ENCODE measurements at places on chromosomes 7 and 10.

DNA sequence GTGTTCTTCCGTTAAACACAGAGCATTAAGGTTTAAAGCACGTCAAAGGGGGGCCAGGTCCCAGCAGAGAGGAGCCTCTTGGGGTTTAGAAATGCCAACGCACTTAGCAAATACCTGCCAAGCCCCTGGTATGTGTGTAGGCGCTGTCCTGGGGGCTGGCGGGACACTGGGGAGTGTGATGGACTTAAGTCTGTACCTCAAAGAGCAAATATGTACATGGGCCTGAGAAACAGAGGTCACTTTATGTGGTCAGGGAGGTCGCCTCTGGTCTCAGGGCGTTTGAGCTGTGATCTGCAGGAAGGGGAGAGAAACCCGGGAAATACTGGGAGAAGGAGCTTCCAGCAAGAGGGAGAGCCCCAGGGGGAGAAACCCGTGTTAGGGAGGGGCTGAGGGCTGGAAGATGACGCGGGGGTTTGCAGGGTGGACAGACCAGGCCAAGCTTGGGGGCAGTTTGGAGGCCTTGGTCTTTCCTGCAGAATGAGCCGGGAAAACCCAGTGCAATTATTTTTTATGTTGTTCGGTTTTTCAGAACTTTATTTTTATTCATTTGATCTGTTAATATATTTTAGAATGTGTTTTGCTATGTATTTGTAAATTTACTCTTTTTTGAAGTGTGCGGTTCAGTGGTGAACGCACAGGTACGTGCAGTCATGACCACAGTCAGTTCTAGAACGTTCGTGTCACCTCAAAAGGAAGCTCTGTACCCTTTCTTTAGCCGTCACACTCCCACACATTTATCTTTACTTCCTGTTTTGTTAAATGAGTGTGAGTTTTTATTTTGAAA, 441.4 kb upstream of the FOXK1 start:
- DNase-seq = no peak

DNA sequence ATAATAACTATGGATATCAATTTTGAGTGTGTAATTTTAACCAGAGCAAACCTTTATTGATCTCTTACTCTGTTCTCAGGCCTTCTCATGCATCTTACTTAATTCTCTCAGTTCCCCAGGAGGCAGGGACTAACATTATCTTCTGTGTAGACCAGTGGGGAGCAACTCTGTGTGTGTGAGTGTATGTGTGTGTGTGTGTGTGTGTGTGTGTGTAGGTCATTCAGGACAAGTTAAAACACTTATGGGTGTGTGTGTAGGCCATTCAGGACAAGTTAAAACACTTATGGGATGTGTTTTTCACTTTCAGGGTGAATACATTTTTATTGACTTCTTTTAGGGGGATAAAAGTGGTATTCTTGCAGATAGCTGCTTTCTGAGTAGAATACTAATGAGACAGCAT, 145.0 kb downstream of the ADAM12 start:
- DNase-seq = no peak

DNA sequence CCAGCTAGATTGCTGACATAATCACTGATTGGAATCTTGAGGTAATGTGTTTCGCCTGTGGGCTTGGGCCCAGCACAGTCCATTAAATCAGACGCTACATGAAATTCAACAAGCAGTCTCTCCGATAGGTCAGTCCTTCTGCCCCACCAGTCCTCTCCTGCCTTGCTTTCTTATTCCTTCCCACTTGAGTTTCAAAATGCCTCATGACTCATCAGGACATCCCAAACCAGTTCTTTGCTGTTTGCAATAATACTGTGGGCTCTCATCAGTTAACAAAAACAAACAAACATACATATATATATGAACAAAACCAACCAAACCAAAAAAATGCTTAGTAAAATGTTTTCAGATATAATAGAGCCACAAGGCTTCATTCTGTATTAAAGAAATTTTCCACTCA, 599.0 kb downstream of the SORCS1 start:
- DNase-seq = no peak

- DNase-seq = no peak
These were observed 107.6 kb downstream of the VIPR2 start for GRCh38 chr7:159036916-159037605.

- no peak for DNase-seq
These were observed 15.9 kb downstream of the ITGB1 start for GRCh38 chr10:32942081-32942480.

GRCh38 chr7:27774717-27775328, 34.9 kb downstream of the TAX1BP1 start:
- no peak for DNase-seq

GRCh38 chr10:78896159-78896928, 172.4 kb upstream of the ZMIZ1 start:
- DNase-seq = no peak

DNA sequence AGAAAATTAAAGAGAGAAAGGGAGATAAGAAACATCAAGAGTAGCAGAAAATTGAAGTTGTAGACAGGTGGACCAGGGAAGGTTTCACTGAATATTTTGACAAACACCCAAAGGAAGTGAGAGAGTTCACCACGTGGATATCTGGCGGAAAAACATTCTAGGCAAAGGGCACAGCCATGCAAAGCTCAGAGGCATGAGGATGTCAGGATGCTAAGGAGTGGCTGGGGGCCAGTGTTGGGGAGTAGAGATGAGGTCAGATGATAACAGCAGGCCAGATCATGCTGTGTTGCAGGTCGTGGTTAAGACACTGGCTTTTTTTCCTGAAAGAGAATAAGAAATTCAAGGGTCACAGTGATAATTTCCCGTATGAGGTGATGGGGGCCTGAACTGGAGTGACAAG, 181.9 kb downstream of the DGKI start:
- DNase-seq = no peak

DNA sequence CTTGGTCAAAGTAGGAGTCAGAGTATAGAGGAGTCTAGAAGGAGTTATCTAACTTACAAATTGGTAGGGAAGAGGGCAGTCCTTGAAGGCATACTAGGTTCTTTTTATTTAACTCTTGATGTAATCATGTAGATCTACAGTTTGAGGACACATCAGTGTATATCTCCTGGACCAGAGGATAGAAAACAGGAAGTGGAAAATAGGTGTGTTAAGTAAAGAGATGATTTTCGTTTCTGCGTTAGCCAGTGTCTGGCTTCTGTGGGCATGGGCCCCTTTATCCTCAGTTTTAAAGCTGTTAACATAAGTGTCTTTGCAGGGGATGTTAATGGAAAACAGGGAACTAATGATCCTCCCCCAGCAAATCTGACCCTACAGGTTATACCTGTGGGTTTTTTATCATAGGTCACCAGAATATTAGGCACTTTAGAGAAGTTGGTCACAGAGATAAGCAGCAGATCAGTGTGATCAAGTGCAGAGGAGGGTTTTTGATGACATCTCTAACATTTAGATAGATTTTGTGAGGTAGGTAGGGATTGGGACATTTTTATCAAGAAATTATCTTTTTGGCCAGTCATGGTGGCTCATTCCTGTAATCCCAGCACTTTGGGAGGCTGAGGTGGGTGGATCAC, 58.6 kb upstream of the PRSS1 start:
- no peak for DNase-seq

GRCh38 chr10:123458933-123459332, 207.2 kb upstream of the GPR26 start:
- no peak for DNase-seq

GRCh38 chr7:13225068-13225467, 537.6 kb downstream of the ARL4A start:
- DNase-seq = no peak

DNA sequence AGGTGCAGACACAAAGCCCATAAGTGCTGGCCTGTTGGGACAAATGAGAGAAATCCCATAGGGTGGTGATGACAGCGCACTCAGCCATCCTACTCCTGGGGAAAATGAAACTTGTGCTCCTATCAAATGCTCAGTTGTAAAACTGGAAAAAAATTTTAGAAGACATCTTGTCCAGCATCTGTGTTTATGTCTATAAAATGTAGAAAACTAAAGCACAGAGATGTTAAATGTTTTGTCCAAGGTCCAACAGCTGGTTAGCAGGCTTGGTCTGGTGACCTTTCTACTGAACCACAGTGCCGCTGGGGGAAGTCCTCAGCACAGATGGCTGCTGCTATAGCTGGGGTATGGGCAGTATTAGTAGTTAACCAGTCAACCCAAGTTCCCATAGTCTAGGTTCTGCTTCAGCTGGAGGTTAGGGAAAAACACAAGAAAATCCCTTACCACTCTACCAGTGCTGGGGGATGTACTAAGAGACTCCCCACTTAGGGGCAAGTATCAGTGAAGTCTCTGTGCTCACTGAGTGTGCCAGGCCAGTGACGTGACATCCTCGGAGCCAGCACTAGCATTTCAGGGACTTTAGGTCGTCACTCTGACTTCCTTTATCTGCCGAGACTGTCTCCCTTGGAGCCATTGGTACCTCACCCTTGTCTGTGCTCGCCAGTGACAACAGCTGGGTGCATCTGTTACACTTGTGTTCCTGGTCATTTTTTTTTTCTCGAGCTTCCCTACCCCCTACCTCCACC, 1.9 kb downstream of the TSPAN33 start:
- DNase-seq = no peak

DNA sequence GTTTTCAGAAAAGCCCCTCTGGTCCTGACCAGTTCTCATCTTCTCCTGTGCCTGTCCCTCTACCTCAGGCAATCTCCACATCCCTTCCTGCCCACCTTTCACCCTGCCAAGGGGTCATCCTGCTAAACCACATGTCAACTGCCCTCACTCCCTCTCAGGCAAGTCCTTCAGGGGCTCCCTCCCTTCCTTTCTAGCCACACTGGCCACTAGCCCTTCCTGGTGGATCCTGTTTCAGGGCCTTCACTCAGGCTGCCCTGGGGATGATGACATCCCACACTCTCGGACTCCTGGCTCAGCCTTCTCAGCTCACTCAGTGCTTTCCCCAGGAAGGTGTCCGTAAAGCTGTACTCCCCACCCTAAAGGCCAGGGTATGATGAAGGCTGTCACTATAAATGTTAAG, 13.4 kb downstream of the STEAP1B start:
- no peak for DNase-seq

- no peak for DNase-seq
These were observed 265.9 kb upstream of the ZMIZ1 start for GRCh38 chr10:78802866-78803265.

DNA sequence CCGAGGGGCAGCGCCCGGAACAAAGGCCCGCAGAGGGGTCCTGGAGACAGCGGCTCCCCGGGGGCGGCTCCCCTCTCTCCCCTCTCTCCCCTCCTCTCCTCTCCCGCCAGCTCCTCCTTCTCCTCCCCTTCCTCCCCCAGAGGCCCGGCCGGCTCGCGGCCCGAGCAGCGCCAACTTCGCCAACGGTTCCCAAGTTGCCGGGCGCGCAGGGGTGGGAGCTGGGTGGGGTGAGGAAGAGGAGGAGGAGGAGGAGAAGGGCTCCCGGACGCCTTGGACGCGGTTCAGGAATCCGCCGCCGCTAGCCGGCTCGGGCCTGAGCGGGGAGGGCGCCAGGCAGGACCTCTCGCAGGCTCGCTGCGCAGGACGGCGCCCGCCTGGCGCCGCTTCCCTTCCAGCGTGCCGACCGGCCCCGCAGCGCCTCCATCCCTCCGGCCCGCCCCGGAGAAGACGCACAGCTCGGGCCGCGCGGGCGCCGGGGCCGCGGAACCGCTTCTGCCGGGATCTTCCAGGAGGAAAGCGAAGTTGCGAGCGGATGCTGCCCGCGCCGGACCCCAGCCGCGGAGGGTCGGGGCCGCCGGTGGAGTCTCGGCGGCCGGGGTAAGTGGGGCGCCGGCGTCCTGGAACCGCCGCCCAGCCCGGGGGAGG, at the start of gene CHST3:
Gene CHST3, plus strand, starts transcription at position 298 of the 645 bp plus-strand sequence. CDS start 41,448 bp downstream, outside the sequence.
- DNase-seq = no peak

DNA sequence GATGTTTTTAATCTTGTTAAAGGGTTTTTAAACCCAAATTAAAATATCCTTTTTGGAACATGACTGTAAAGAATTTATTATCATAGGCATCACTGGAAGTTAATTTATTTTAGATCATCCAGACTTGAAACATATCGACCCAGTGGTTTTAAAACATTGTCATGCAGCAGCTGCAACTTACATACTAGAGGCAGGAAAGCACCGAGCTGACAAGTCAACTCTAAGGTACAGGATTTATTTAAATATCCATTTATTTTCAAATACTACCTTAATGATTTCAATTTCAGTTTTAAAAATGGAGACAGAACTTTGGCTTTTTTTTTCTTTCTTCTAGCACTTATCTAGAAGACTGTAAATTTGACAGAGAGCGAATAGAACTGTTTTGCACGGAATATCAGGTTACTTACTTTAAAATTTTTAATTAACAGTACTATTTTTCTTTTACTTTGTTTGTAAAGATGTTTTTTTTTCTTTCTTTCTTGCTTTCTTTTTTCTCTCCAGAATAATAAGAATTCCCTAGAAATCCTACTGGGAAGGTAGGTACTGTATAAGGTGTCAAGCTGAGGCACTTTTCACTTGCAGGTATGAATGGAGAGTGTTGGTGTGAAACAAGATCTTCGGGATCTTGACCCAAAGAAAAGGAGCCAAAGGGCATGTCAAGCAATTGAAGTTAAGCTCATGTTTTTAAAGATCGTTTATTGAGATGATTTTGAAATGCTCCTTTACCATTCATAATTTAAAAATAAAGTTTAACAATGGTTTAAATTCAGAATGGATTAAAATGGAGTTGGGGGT, 1.8 kb downstream of the COMMD3 start:
- DNase-seq = peak; percentile 62

GRCh38 chr7:131733604-131734003, 177.2 kb upstream of the PODXL start:
- DNase-seq = no peak

GRCh38 chr7:145624618-145625017, 492.0 kb upstream of the CNTNAP2 start:
- no peak for DNase-seq

GRCh38 chr7:105760551-105761447, 115.6 kb downstream of the ATXN7L1 start:
- DNase-seq = no peak

- no peak for DNase-seq
These were observed 30.6 kb downstream of the MYL10 start for GRCh38 chr7:101598422-101598985.

GRCh38 chr7:113010377-113010776, 76.2 kb downstream of the GPR85 start:
- no peak for DNase-seq

DNA sequence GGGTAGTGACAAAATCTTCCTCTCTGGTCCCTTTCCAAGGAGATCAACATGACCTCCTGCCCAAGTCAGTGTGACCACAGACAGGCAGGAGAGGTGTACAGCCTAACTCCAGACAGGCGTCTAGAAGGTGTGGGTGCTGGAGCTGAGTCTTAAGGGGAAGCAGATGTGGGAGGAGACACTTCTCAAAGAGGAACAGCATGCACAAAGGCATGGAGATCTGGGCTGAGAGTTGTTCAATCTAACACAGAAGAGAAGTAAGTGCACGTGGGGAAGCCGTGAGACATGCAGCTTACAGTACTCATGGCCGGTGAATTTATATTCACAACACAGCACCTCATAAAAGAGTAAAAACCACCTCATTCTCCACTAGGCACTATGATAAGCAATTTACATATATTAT, 23.8 kb upstream of the GSDME start:
- no peak for DNase-seq

GRCh38 chr10:113019096-113019495, 69.0 kb downstream of the TCF7L2 start:
- no peak for DNase-seq

DNA sequence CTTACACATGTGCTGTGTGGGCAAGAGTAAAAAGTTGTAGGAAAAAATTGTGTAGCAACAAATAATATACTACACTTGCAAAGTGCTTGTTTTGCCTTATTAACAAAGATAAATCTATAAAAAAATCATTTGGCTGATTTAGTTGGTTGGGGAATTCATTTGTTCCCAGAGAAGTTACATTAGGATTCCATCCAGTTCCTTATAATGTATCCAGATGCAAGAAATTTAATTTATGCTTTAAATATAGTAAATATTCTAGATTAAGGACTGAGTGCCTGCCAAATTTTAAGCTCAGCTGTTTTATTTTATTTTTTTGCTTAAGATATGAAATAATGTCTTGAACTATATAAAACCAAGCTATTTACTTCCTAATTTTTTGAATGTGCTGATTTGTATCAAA, 1169.9 kb downstream of the NXPH1 start:
- no peak for DNase-seq
